ENCODE measurements at places on chromosomes 1 and 21. TPM values are rescaled to one million over a fixed set of nuclear protein-coding genes. Genes with fewer than 3 reads are reported as not detected.

FAM78B gene
- total RNA-seq: 0.11 TPM

DCDC2B gene
- not detected for total RNA-seq

HSD3B1 gene
- total RNA-seq: not detected

ZC3H12A gene
- total RNA-seq: 4.0 TPM

C1orf94 gene
- 0.39 TPM for total RNA-seq

SYPL2 gene
- total RNA-seq: not detected

TMEM61 gene
- total RNA-seq: not detected

CRP gene
- total RNA-seq: not detected

GJA8 gene
- total RNA-seq: not detected

S100B gene
- total RNA-seq: not detected

PLA2G4A gene
- not detected for total RNA-seq

CYYR1 gene
- 22.3 TPM for total RNA-seq

DNA sequence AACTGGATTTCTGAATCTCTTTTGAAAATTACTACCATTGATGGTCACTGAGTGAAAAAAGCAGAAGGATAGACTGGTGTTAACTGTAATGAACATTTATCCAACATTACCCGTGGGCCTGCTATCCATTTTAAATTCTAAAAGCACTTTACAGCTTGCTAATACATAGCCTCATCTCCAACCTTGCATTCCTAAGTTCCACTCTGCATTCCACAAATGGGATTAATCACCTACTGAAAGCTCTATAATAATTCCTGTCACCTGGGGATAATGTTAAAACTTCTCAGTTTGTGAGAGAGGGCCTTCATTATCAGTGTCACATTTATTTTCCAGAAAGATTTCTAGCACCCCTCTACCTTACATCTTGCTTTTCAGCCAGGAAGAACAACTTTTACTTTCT lies 38.2 kb downstream of the PTPRC start:
- H3K4me3 ChIP-seq: no peak overlapping the region
- no peaks in the 10 kb centered on the region for H3K27me3 ChIP-seq
- peaks cover 17% of the 10 kb centered on the region for H3K4me1 ChIP-seq
- no peaks in the 10 kb centered on the region for H3K36me3 ChIP-seq
- no peak for DNase-seq

DNA sequence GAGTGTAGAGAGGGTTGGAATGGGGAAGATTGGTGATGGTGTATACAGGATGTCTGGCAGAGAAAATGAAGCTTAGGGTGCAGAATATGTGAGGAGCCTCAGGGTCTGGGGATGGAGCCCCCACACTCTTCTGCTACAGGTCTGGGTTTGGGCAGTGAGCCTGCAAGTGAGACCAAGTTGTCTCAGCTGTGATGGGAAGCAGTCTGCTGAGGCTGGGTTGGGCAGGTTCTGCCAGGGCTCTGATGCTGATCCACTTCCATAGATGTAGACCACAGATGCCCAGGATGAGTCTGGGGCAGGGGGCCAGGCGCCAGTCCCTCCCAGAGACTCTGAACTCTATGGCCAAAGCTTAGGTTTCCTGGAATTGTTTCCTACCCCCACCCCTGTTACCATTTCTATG lies 516.9 kb downstream of the PTPRU start:
- H3K27me3 ChIP-seq: 0 out of 2 replicates have a peak, but pooled peaks cover 4% of the 10 kb centered on the region
- no peak overlapping the region for H3K27ac ChIP-seq

DNA sequence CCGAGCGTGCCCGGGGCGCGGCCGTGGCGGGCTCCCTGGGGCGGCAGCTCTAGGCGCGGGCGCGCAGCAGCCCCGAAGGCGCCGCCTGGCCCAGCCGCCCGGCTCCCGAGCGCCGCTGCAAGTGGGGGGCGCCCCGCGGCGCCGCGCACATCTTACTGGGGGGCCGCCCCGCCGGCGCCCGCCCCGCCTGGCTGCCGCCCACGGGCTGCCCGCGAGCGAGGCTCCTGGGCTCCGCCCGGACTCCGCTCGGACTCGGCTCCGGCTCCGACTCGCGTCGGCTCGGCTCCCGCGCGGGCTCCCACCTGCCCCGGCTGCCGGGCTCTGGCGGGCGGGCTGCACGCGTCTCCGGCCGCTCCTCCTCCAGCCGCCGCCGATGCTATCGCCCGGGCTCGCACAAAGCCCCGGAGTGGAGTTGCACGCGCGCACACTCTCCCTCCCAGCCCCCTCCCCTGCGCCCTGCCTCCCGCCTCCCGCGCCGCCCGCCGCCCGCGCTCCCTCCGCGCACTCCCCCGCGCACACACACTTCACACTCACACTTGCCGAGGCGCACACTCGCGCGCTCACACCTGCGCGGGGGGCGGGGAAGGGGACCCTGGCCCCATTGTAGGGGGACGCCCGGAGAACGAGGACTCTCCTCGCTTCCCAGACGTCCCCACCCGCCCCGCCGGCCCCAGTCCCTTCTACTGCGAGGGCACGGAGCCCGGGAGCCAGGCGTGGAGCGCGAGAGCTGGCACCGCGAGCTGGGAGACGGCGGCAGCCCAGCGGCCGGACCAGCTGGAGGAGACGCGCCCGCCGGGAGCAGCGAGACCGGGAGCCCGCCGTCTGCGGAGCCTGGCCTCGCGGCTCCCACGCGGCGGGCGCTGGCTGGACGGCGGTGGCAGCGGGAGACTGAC lies at the start of gene GRIK3:
TSS of gene GRIK3 (minus strand) at position 395 of the 893 bp plus-strand sequence. CDS start 407 bp downstream, outside the sequence.
- DNase-seq: no peak
- no peak within 1 kb of the TSS for H3K27ac ChIP-seq
- H3K36me3 ChIP-seq: no peaks in the 10 kb centered on the region

GRCh38 chr1:30893776-30894507 lies 14.6 kb downstream of the SDC3 start:
- H3K4me1 ChIP-seq: peaks cover 9% of the 10 kb centered on the region
- H3K27me3 ChIP-seq: no peaks in the 10 kb centered on the region
- no peak overlapping the region for H3K27ac ChIP-seq
- peaks cover 4% of the 10 kb centered on the region for H3K36me3 ChIP-seq

GRCh38 chr1:204992201-204992997 lies 50.6 kb upstream of the CNTN2 start:
- no peaks in the 10 kb centered on the region for H3K4me1 ChIP-seq
- no peak overlapping the region for H3K27ac ChIP-seq
- no peak for DNase-seq
- H3K36me3 ChIP-seq: no peaks in the 10 kb centered on the region
- H3K4me3 ChIP-seq: no peak overlapping the region

GRCh38 chr21:46194374-46195334 lies 10.4 kb upstream of the SPATC1L start:
- no peak overlapping the region for H3K27ac ChIP-seq
- peaks cover 10% of the 10 kb centered on the region for H3K4me1 ChIP-seq
- DNase-seq: no peak
- no peaks in the 10 kb centered on the region for H3K27me3 ChIP-seq
- no peak overlapping the region for H3K4me3 ChIP-seq

- no peaks in the 10 kb centered on the region for H3K4me1 ChIP-seq
- no peaks in the 10 kb centered on the region for H3K27me3 ChIP-seq
These were observed 23.4 kb downstream of the SLAMF6 start for GRCh38 chr1:160499631-160500030.

DNA sequence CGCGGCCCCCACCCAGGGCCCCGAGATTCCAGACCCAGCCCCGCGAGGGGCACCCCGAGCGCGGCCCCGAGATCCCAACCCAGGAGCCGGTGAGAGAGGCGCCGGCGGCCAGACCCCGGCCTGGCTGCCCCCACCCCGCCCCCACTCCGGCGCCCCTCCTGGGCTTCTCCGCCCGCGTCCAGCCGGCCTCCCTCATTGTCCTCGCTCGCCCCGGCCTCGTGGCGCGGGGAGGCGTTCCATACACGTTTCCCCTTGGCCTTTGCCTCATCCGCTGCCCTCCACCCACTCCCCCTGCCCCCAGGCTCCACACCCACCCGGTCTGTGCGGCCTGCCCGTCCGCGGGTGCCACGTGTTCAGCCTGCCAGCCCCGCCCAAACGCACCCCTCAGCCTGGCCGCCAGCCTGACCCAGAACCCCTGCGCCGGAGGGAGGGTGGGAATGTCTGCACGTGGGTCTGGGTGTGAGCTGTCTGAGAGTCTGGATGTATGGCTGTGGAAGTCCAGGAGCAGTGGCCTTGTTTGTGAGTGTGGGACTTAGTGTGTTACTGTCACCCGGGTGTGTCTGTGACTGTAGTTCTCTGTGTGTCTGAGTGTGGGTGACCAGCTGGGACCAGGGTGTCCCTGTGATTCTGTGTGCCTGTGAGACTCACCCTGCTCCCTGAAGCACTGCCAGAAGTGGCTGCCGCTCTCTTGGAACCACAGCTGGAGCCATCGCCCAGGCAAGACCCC lies 681 bp downstream of the B4GALT2 start:
- peak overlapping the region; percentile 65 for H3K27ac ChIP-seq
- no peaks in the 10 kb centered on the region for H3K27me3 ChIP-seq
- H3K4me1 ChIP-seq: peaks cover 40% of the 10 kb centered on the region
- peak; percentile 68 for DNase-seq

DNA sequence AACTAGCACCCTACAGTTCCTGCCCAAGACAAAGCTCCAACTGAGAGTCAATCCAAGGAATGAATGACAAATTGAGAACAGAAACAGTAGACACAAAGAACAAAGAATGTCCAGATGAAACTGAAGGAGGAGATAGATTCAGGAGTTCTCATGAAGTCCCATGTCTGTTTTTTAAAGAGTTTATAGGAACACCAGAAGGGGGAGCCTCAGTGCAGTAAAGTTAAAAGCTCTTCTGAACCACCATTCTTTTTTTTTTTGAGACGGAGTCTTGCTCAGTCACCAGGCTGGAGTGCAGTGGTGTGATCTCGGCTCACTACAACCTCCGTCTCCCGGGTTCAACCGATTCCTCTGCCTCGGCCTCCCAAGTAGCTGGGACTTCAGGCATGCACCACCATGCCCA lies 323.6 kb downstream of the MRPL39 start:
- H3K4me3 ChIP-seq: no peak overlapping the region
- no peak for DNase-seq
- no peak overlapping the region for H3K27ac ChIP-seq
- H3K36me3 ChIP-seq: no peaks in the 10 kb centered on the region
- H3K27me3 ChIP-seq: no peaks in the 10 kb centered on the region

- no peaks in the 10 kb centered on the region for H3K27me3 ChIP-seq
- no peak for DNase-seq
- H3K36me3 ChIP-seq: no peaks in the 10 kb centered on the region
- no peak overlapping the region for H3K27ac ChIP-seq
- peaks cover 9% of the 10 kb centered on the region for H3K4me1 ChIP-seq
- H3K4me3 ChIP-seq: no peak overlapping the region
These were observed 649 bp upstream of the LDLRAD1 start for GRCh38 chr1:54018635-54019034.

DNA sequence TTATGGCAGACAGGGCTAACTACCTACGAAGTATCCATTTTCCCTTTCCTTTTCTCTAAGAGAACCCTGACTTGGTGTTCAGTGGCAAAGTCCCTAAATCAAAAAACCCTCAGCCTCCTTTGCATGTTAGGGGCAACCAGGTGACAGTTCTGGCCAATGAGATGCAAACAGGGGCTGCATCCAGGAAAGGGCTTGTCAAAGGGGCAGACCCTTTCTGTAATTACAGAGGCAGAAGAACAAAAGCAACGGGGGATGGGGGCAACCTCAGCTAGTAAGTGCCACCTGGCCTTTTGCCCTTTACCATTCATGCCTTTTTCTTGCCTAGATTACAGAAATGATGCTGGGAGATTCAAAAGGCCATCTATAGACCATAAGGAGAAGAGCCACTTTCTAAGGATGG lies 34.4 kb downstream of the GLUL start:
- no peak overlapping the region for H3K27ac ChIP-seq
- no peaks in the 10 kb centered on the region for H3K4me1 ChIP-seq
- H3K27me3 ChIP-seq: no peaks in the 10 kb centered on the region
- no peak for DNase-seq
- no peak overlapping the region for H3K4me3 ChIP-seq

DNA sequence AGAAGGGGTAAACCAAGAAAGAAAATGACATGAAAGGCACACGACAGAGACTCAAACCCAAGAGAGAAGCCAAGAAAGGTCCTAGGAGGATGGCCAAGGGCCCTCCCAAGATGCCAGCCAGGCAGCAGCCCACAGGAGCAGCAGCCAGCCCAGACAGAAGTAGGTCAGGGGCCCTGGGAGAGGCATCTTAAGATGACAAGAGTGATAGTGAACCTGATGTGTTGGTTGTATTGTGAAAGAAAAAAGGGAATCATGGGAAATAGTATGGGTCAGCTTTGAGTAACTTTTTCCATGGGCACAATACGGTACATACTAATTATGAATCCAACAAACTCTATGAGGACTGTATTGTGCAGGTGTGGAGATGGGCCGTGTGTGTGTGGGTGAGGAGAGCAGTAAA lies 3.3 kb downstream of the CCSAP start:
- peaks cover 14% of the 10 kb centered on the region for H3K4me1 ChIP-seq
- peaks cover 14% of the 10 kb centered on the region for H3K36me3 ChIP-seq
- H3K27me3 ChIP-seq: no peaks in the 10 kb centered on the region
- DNase-seq: no peak
- no peak overlapping the region for H3K27ac ChIP-seq

DNA sequence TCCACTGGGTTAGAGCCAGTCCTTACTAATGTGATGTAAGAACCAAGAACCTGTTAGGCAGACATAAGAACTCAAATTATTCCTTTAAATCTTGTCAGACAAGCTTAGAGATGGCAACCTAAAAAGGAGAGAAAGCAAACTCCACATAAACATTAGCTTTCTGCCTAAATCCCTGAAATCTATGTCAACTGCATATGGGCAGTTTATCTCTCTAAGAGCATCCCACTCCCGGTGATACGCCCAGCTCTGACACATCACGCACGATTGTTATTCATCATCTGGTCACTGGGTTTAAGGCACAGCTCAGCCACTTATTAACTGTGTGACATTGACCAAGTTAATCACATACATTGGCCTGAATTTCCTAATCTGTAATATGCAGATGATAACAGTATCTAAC lies 323.7 kb downstream of the HHIPL2 start:
- H3K27me3 ChIP-seq: no peaks in the 10 kb centered on the region
- no peaks in the 10 kb centered on the region for H3K36me3 ChIP-seq
- no peak overlapping the region for H3K4me3 ChIP-seq
- DNase-seq: no peak
- H3K27ac ChIP-seq: no peak overlapping the region

GRCh38 chr1:51230501-51231078 lies 5.5 kb upstream of the RNF11 start:
- DNase-seq: no peak
- H3K36me3 ChIP-seq: no peaks in the 10 kb centered on the region
- H3K4me1 ChIP-seq: peaks cover 9% of the 10 kb centered on the region
- H3K4me3 ChIP-seq: no peak overlapping the region
- no peaks in the 10 kb centered on the region for H3K27me3 ChIP-seq
- H3K27ac ChIP-seq: no peak overlapping the region

GRCh38 chr1:107691540-107691939 lies 273.4 kb downstream of the VAV3 start:
- no peak overlapping the region for H3K4me3 ChIP-seq
- H3K4me1 ChIP-seq: no peaks in the 10 kb centered on the region
- H3K27ac ChIP-seq: no peak overlapping the region
- DNase-seq: no peak
- H3K36me3 ChIP-seq: no peaks in the 10 kb centered on the region

GRCh38 chr1:9732123-9732971 lies 80.8 kb downstream of the PIK3CD start:
- H3K27ac ChIP-seq: no peak overlapping the region
- DNase-seq: no peak
- no peak overlapping the region for H3K4me3 ChIP-seq
- no peaks in the 10 kb centered on the region for H3K27me3 ChIP-seq
- H3K4me1 ChIP-seq: no peaks in the 10 kb centered on the region

GRCh38 chr21:31316488-31317169 lies 27.4 kb downstream of the TIAM1 start:
- H3K27me3 ChIP-seq: no peaks in the 10 kb centered on the region
- H3K4me3 ChIP-seq: no peak overlapping the region
- H3K27ac ChIP-seq: no peak overlapping the region
- H3K4me1 ChIP-seq: peaks cover 6% of the 10 kb centered on the region
- no peak for DNase-seq

- no peaks in the 10 kb centered on the region for H3K36me3 ChIP-seq
- no peak for DNase-seq
- peaks cover 14% of the 10 kb centered on the region for H3K27me3 ChIP-seq
- no peak overlapping the region for H3K4me3 ChIP-seq
- H3K27ac ChIP-seq: no peak overlapping the region
- no peaks in the 10 kb centered on the region for H3K4me1 ChIP-seq
These were observed 23.5 kb upstream of the RNU1-4 start for GRCh38 chr1:16716691-16717335.
